ENCODE measurements at places on chromosomes 16 and 17. TPM values are rescaled to one million over a fixed set of nuclear protein-coding genes. Genes with fewer than 3 reads are reported as not detected.
A peak's percentile ranks its signal among the peaks of the same experiment; 100 is the strongest.

- DNase-seq, result peak; percentile 40
These were observed 64.6 kb downstream of the CYTH1 start for GRCh38 chr17:78717431-78717980.

DNA sequence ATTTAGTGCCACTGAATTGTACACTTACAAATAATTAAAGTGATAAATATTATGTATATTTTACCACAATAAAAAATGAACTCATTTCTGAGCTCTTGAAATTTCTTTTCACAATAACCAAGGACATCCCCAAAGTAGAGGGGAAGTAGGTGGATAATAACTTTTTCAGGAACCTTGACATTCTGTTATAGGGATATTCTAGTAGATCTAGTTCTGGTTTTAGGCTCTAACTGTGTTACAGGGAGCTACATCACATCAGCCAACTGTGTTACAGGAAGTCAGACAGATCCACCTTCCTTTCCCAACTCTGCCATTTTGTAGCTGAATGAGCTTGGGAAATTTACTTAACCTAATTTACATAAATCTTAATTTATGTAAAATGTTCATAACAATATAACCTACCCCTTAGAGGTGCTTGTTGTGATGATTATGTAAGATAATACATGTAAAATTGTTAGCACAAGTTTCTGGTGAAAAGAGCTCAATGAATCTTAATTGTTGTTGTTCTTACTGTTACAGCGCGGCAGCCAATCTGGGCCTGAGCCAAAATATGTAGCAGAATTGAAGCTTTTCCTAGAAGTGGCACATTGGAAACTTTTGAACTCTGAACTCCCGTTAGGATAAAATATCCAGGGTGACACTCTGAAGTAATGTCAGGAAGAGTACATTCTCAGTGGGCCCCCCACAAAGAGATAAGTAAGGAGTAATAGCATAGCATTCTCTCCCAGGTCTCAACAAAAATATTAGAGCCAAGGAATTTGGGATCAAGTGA lies 169.8 kb downstream of the AATF start:
- DNase-seq, result no peak

SCGB1C2 gene
- total RNA-seq, result not detected

DNA sequence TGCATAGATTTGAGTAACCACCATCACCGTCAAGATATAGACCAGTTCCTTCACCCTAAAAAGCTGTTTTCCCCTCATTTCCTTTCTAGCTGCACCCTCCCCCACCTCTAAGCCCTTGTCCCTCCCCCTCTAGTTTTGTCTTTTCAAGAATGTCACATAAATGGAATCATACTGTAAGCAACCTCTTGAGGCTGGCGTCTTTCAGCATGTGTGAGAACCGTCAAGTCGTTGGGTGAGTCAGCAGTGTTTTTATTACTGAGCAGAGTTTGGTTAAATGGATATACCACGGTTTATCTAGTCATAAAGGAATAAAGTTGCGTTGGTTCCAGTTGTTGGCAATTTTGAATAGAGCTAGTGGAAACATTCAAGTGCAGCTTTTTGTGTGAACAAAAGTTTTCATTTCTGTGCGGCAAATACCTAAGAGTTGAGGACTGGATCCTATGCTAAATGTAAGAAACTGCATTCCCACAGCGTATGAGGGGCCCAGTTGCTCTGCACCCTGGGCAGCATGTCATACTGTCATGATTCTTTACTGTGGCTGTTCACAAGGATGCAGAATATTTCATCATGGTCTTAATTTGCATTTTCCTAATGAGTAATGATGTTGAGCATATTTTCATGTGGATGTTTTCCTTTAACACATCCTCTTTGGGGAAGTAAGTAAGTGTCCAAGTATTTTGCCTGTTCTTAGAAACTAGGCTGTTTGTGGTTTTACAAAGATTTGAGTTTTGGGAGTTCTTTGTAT lies 264.3 kb downstream of the CPPED1 start:
- DNase-seq, result peak; percentile 83

GRCh38 chr17:60573236-60574051 lies 26.5 kb upstream of the PPM1D start:
- peak; percentile 98 for DNase-seq

GDPD3 gene
- 0.43 TPM for total RNA-seq

DNA sequence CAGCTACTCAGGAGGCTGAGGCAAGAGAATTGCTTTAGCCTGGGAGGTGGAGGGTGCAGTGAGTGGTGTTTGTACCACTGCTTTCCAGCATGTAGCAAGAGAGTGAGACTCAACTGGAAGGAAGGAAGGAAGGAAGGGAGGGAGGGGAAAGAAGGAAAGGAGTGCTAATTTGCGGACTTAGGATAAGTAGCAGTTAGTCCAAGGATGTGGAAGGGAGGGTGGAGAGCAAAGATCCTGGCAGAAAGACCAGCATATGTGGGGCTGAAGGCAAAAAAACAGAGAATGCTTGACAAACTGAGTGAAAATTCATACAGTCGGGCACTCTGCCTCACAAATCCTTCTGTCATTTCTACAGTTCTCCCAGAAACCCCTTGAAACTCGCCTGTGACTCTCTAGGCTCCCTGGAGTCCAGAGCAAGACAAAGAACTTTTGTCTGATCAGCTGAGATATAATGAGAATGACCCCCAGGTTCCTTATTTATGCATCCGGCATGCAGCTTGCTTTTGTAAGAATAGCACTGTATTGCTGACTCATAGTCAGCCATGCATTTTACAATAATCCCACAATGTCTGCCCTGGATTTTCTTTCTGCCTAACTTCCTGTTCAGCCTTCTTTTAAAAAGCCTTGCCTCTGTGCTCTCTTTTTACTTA lies 31.5 kb downstream of the CDK5RAP3 start:
- peak; percentile 89 for DNase-seq

OR1F1 gene
- total RNA-seq, result under 0.01 TPM

DNA sequence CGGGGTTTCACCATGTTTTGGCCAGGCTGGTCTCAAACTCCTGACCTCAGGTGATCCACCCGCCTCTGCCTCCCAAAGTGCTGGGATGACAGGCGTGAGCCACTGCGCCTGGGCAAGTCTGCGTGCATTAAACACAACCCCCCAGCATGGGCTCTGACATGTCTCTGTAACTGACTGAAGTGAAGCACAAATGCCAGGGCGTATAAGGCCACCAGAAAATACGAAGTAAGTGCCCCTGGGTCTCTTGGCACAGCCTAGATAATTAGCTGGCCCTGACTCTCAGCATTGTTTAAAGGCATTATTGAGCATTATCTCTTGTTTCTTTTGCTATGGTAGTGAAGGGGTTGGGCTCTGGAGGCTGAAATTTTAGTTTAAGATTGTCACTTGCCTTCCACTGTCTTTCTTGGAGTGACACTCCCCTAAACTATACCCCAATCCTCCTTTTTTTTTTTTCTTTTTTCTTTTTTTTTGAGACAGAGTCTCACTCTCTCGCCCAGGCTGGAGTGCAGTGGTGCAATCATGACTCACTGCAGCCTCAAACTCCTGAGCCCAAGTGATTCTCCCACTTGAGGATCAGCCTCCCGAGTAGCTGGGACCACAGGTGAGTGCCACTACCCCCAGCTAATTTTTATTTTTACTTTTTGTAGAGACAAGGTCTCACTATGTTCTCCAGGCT lies 8.2 kb upstream of the SEC14L1 start:
- no peak for DNase-seq

TRPV3 gene
- total RNA-seq, result 0.43 TPM

CHST5 gene
- total RNA-seq, result under 0.01 TPM

ADAP2 gene
- 3.0 TPM for total RNA-seq

FOXC2 gene
- 0.64 TPM for total RNA-seq

- peak; percentile 48 for DNase-seq
These were observed 2.3 kb downstream of the ADORA2B start for GRCh38 chr17:15947271-15947670.

TSPAN10 gene
- total RNA-seq, result 2.3 TPM

GNGT2 gene
- not detected for total RNA-seq

GRCh38 chr16:51556694-51557340 lies 405.7 kb upstream of the SALL1 start:
- DNase-seq, result peak; percentile 95

CPHXL2 gene
- not detected for total RNA-seq

GRCh38 chr16:87848676-87849345 lies 20.5 kb downstream of the SLC7A5 start:
- DNase-seq, result no peak

PRDM7 gene
- not detected for total RNA-seq
